Cortex of kidney (tissue), 1 donor: ENCODE measurements at places on chromosomes 13 and 19.

DNA sequence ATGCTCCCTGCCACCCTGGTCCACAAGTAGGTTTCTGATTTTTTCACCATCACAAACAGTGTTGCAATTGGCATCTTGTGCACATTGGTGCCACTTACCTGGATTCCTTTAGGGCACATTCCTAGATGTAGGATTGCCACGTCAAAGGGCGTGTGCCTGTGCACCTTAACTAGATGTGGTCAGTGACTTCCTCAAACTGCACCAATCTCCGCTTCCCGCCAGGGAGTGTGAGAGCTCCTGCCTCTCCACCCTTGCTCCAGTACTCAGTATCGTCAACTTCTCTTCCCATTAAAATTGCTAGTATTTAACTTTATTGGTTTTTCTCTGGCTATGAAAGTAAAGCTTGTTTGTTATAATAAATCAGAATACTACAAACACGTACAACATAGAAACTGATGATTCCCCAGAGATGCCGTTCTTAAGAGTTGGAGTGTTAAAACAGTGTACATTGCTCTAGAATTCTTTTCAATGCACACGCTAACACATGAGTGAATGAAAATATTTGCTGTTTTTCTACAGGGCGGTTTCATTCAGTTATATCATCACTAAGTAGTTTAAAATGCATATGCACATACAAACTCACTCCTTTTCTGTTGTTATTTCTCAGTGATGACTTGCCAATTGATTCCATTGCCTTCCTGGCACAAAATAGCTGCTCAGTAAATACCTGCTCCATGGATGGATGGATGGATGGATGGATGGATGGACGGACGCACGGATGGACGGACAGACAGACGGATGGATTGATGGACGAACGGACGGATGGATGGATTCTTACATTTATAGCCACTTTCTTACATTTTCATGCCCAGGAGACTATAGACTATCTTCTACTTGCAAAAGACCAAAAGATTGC is 23.4 kb downstream of the CCNE1 start:
- DNase-seq = no peak

DNA sequence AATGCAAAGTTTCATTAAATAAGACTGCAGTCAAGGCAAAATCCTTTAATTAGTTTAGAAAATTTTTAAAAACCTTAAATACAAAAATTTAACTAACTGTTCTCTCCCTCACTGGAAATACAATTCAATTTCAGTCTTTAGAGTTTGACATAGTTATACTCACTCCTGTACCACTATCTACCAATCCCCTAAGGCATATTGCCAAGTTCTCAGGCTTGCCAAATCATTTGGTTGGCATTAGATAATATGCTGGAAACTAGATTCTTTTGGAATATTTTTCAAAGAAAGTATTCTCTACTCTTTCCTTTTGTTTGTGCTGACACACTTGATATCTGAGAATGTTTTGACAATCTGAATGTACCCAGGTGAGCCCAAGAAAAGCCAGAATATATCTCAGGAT is 77.2 kb downstream of the TSC22D1 start:
- DNase-seq = no peak

GRCh38 chr13:91368676-91369440 is 21.4 kb downstream of the MIR17HG start:
- DNase-seq = no peak

GRCh38 chr13:28251466-28251865 is 113.1 kb downstream of the PAN3 start:
- DNase-seq = no peak

DNA sequence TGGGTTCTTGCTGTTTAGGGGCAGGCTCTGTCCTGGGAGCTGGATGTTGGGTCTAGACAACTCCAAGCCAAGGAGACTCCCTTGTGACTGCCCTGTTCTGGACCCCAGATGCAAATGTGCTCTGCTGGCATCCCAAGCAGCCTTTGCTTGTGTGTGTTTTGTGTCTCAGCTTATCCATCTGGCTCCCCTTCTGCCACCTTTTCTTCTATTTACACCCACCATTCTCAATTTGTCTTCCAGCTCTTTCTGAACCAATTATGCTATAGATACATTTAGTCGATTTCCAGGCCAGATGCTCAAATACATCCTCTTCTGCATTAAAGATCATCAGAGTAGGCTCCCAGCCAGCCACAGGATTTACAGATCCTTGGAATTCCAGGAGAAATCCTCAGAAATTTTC is 115.0 kb upstream of the SLC7A1 start:
- no peak for DNase-seq

DNA sequence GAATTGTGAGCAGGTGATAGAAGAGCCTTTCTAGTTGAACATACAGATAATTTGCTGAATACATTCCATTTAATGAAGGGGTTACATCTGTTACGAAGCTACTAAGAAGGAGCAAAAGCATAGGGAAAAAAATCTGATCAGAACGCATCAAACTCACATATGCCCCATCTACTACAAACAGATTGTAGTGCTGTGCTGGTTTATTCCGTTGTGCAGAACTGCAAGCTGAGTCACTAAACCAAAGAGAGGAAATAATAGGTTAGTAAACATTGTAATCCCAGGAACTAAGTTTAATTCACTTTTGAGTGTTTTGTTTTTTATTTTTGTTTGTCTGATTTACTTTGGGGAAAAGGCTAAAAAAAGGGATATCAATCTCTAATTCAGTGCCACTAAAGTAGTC is 136.3 kb downstream of the CDK8 start:
- DNase-seq = no peak

DNA sequence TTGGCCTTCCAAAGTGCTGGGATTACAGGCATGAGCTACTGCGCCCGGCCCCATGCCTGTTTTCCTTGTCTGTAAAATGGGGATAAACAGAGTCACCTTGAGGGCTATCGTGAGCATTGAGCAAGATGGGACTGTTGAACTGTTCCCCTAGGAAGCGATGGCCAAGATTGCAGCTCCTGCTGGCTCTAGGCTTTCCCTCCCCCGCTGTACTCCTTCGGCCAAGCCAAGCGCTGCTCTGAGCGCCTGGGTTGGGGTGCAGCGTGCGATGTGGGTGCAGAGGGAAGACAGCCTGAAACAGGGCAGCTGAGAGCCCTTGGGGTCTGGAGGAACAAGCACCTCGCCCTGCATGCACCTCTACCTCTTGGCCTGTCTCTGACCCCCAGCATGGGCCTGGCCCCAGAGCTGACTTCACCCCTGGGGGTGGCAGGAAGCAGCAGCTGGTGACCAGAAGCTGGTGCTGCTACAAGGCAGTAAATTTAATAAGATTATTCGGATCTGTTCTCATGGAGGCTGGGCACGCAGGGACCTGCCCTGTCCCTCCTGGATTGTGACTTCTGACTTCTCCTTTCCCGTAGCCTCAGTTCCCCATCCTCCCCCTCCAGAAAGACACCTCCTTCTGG is 5.3 kb downstream of the GNG8 start:
- no peak for DNase-seq

- no peak for DNase-seq
Measured at GRCh38 chr13:33940256-33940655, 122.3 kb downstream of the RFC3 start.

GRCh38 chr19:29606420-29606747 is 301 bp downstream of the POP4 start:
- DNase-seq = no peak

- DNase-seq = no peak
Measured at GRCh38 chr13:105709181-105709580, 826.3 kb downstream of the EFNB2 start.

DNA sequence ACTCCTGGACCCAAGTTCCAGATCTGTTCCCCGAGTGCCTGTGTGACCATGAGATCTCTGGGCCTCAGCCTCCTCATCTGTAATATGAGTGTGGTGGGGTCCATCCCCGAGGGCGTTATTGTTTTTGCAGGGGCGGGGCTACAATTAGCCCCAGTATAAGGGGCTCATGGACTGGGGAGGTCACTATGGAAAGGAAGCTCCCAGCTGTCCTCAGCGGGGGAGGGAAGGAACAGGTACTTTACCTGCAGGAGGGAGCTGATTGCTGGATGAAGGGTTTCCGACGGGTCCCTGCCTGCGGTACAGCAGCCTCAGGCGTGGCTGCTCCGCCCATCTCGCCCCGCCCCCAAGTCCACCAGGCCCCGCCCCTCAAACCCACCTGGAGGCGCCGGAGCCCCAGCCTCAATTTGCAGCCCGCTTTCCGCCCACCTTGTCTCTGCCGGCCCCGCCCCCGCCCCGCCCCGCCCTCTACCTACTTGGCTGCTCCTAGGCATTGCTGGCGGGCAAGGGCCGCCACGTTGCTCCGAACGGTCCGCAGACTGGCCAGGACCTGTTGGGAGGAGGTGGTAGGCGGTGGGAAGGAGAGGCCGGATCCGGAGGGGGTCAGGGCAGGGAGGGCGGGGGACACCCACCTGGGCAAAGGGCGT is 5.5 kb downstream of the PDE4C start:
- DNase-seq = no peak

DNA sequence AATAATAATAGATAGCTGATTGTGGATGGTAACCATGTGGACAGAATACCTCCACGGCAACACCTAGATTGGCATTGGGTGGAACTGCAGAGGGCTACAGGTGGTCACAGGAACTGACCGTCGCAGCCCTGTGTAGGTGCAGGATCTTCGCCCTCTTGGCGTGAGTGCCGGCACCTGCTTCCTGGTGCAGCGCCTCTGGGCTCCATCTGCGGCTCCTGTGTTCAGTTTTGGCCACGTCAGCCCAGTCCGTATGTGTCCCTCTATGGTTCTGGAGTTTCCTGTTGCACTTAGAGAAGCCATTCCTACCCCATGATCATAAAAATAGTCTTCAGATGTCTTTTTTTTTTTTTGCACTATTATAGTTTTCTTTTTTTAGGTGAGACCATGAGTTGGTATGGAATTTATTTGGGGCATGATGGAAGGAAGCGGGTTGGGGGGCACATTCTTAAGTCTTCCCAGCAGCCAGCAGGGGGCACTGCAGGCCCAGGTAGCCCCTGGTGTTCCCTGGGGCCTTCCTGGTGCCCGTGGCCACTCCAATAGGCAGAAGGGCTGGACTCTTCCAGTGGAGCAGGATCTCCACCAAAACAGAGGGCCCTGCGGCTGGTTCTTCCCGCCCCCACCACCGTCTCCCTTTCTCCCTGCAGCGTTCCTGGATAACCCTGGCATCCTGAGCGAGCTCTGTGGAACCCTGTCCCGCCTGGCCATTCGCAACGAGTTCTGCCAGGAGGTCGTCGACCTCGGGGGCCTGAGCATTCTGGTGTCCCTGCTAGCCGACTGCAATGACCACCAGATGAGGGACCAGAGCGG is 10.1 kb upstream of the SLC25A42 start:
- DNase-seq = no peak

- DNase-seq = no peak
Measured at GRCh38 chr13:61036715-61037114, 378.9 kb downstream of the PCDH20 start.

- no peak for DNase-seq
Measured at GRCh38 chr13:94212196-94212595, 267.3 kb downstream of the DCT start.

DNA sequence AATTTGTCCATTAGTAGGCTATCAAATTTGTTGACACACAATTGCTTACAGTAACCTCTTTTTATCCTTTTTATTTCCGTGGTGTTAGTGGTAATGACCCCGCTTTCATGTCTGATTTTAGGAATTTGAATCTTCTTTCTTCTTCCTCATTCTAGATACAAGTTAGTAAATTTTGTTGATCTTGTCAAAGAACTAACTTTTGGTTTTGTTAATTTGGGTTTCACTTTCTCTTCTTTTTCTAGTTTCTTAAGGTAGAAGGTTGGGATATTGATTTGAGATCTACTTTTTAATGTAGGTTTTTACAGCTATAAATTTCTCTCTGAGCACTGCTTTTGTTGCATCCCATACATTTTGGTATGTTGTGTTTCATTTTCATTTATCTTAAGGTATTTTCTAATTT is 53.3 kb upstream of the SLC7A1 start:
- no peak for DNase-seq

DNA sequence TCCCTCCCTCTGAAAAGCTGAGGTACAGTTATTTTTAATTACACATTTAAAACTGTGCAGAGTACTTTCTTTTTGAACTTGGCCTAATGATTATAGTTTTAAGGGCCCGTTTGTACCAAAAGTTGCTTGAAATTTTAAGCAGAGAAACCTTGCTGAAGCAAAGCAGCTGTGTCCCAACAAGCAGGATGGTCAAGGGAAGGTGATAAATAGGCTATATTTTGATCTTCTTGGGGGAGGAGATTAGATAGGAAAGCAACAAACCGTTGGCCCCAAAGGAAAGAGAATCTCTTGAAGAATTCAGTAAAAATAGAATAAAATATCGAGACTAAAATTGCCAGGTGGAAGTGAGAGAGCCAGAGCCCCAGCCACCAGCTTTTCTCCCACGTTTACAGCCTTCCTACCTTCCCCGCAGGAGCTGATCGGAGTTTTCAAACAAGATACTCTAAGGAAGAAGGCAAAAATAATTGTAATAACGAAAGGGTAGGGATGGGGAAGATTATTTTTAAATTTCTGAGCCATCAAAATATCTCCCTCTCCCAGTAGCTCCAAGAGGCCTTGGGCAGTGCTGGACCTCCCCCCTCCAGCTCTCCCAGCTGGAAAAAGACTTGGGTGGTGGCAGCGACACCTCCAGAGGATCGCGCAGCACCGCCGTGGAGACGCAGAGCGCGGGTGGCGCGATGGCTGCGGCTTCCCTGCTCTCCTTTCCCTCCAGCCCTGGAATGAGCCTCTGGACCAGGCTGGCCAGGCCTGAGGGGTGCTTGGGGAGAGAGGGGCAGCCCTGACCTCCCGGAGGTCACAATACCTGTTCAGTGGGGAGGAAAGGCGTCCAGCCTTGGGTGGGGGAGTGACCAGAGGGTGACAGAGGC is 5.8 kb downstream of the ZIC2 start:
- DNase-seq = no peak

GRCh38 chr19:32318884-32319520 is 26.4 kb upstream of the ZNF507 start:
- DNase-seq = no peak

DNA sequence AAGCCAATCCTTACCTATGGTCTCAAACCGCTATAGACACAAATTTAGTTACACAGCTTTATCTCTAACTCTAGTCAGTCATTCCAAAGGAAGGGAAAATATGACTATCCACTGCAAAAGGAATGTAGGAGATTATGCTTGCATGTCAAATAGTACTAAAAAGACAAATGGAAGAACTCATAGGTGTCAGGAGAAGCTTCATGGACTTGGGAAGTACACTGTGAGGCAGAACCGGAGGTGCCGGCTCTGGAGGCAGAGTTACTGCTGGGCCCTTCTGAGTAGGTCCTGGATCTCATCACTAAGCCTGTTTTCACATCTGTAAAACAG is 97.5 kb downstream of the FOXO1 start:
- no peak for DNase-seq
